Ureter (tissue), 1 donor: ENCODE measurements at places on chromosomes 2 and 18. TPM values are rescaled to one million over a fixed set of nuclear protein-coding genes. Genes with fewer than 3 reads are reported as not detected.

CSRNP3 gene
- total RNA-seq = 6.4 TPM

SAG gene
- not detected for total RNA-seq

RPRM gene
- total RNA-seq = 7.7 TPM

SH3BP4 gene
- 29.9 TPM for total RNA-seq

LRRTM4 gene
- total RNA-seq = 0.42 TPM

BUB1 gene
- total RNA-seq = 1.4 TPM

ASAP2 gene
- 42.1 TPM for total RNA-seq

RGPD6 gene
- 53.0 TPM for total RNA-seq

TRIM43 gene
- not detected for total RNA-seq

DNA sequence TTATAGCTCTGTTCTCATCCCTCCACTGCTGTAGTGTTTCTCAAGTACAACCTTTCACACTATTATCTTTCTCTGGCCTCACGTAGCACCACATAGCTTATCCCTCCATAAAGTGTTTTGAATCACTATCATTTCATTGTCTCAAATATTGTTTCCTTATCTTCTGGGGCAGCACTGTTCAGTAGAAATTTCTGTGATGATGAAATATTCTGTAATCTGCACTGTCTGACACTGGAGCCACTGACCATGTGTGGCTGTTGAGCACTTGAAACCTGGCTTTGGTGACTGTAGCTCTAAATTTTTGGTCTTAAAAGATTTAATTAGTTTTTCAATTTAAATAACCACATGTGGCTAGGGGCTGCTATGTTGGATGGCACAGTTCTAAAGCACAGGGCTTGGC, 78.9 kb downstream of the CPS1 start:
- no peak for DNase-seq

- no peak for DNase-seq
Measured at GRCh38 chr2:71843391-71843850, 304.2 kb downstream of the CYP26B1 start.

GRCh38 chr2:132412021-132412420, 4.6 kb upstream of the GPR39 start:
- DNase-seq = no peak

GRCh38 chr18:14104906-14105748, 27.1 kb downstream of the ZNF519 start:
- DNase-seq = no peak

DNA sequence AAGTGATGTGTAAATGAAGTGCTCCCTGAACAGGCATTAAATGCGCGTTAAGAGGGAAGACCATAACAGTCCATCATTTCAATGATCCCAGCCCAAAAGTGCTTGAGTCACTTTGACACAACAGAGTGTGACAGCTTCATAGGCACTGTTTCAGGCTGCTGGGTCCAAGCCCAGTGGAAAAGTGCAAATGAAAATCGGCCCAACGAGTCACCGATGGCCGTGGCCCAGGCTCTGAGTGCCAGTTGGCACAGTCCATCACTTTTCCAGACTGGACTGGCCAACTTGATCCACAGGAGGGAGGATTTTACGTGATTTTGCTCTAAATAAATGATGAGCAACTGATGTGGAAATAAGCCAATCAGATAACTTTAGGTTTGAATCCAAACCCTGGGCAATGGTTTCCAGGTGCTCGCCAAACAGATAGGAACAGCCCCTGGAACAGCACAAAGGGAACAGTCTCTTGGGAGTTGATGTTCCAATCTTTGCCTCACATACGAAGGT, 114.0 kb downstream of the SP3 start:
- DNase-seq = peak; percentile 75

DNA sequence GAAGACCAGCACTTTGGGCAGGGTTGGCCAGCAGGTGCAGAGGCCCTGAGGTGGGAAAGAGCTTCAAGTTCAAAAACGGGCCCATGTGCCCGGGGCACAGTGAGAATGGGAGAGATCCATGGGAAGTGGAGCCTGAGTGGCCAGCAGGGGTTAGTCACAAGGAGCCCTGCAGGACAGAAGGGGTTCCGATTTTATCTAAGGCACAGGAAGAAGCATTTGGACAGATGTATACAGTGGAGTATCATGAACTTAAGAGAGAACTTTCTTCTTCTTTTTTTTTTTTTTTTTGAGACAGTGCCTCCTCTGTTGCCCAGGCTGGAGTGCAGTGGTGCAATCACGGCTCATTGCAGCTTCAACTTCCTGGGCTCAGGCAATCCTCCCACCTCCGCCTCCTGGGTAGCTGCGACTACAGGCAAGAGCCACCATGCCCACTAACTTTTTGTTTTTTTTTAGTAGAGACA, 24.0 kb downstream of the WIPF1 start:
- DNase-seq = no peak

GRCh38 chr2:19711470-19712372, 190.1 kb downstream of the TTC32 start:
- no peak for DNase-seq

DNA sequence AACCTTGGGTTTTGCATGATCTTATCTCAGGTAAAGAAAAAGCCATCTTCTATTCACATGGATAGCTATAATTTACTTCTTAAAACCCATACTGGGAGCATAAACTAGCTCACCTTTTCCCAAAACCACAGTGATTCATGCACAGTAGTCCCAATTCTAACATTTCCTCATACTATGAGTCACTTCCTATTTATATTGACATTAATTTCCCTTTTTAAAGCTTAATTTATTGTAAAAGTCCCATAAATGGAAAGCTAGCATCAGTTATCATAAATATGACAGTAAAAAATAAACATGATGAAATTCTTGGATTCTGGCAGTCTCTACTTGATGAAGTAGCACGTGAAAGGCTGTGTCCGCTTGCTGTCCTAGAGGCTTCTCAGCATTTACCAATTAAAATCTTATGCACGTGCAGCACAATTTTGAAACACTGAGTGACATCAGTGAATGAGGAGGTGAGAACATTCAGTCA, 180.1 kb downstream of the CDH2 start:
- DNase-seq = no peak

GRCh38 chr2:20093263-20094141, 42.1 kb upstream of the LAPTM4A start:
- no peak for DNase-seq

DNA sequence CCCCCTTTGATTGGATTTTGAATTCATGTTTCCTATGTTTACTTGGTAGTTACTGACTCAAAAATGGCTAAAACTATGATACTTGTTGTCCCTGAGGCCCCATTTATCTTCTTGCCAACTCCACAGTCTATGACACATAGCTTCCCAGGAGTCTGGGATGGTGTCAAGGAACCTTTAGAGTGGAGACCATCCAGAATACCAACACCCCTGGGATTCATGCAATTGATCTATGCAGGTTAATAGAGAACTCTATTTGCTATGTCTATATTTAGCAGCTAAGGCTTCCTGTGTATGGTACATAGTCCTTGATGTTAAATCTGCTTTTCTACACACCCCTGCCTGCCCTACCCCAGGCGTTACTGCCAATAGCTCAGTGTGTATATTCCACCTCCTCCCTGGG, 218.5 kb upstream of the HDAC4 start:
- DNase-seq = no peak

DNA sequence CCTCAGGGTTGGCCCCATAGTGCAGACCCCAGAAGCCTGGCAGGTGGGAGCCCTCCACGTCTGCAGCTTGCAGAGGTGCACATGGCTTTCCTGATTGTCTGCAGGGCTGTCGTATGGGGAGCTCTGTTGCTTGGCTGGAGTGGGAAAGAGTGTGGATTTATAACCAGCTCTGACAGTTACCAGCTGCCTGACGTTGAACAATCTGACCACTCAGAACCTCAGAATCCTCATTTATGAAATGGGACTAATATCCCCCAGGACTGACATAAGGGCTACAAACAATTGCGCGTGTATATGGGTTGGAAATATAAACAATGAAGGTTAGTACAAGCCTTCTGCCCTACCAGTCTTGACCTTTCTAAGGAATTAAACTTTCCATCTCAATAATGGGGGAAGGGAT, 13.9 kb upstream of the PXDN start:
- DNase-seq = no peak

- no peak for DNase-seq
Measured at GRCh38 chr18:61702007-61702406, 190.8 kb downstream of the RNF152 start.

DNA sequence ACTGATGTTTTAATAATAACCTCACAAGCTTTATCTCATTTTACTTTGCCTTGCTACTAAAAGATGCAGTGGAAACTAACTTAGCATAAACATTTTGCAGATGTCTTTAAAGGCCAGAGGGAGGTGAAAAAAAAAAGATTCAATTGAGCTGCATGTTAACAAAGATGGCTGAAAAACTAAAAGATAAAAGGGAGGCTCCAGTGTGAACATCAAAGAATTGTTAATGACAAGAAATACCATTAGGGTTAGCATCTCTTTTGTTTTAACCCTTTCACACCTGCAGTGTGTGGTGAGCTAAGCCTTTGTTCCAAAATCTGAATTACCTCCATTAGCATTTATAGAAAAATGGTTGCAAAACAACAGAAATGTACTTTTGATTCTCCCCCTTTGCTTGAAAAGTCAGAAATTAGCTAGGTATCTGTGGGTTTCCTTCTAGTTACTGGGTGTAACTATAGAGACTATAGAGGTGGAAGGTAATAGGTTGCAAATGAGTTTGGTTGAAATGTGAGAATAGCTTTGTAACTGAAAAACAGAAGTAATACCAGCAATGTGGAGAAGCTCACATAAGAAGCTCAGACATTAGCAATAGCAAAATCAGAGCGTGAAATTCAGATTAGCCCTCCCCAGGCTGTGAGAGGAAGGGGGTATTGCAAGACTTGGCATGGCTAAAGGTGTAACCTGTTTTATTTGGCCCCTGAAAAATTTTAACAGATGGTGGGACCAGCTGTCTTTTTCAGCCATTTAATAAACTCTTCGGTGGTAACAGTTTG, 34.8 kb upstream of the SP5 start:
- DNase-seq = no peak
